ENCODE measurements at places on chromosomes 16 and 17.

- no peak for DNase-seq
Measured at GRCh38 chr16:55433030-55433429, 46.0 kb upstream of the MMP2 start.

DNA sequence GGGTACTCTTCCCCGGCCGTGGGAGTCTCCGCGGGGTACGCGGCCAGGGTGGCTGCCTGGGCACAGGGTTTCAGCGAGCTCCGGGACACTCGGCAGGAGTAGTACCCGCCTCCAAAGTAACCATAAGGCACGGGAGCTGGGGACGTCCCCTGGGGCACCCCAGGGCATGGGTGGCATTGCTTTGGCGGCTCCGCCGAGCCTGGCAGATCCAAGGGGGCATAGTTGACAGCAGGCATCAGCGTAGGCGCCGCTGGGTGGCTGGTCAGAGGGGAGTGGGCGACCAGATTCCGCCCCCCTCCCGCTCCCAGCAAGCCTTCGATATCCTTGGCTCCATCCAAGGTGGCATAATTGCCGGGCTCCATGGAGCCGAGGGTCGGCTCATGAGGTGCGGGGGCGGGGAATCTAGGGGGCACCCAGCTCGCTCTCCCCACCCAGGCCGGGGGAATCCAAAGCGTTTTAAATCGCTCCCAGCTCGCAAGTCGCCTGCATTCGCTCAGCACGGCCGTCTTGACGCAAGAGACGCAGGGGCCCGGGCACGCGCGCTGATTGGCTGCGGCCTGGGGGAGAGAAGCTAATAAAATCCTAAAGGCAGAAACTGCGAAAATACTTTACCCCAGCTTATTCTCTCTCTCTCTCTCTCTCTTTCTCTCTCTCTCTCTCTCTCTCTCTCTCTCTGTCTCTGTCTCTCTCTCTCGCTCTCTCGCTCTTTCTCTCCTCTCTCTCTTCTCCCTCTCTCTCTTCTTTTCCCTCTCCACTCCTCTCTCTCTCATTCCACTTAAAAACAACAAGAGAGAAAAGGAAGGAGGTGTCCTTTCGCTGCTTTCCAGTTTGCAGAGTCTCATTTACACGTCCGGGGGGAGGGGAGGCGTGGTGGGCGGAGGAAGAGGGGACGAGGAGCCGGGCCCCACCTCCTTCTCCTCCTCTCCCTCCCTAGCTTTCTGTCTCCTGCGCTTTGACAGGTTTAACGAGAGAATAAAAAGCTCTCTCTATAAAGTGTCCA lies at the start of gene HOXB13:
TSS of gene HOXB13 (minus strand) at position 519 of the 1,000 bp plus-strand sequence. CDS start at position 362, 157 bp downstream.
- DNase-seq = no peak

DNA sequence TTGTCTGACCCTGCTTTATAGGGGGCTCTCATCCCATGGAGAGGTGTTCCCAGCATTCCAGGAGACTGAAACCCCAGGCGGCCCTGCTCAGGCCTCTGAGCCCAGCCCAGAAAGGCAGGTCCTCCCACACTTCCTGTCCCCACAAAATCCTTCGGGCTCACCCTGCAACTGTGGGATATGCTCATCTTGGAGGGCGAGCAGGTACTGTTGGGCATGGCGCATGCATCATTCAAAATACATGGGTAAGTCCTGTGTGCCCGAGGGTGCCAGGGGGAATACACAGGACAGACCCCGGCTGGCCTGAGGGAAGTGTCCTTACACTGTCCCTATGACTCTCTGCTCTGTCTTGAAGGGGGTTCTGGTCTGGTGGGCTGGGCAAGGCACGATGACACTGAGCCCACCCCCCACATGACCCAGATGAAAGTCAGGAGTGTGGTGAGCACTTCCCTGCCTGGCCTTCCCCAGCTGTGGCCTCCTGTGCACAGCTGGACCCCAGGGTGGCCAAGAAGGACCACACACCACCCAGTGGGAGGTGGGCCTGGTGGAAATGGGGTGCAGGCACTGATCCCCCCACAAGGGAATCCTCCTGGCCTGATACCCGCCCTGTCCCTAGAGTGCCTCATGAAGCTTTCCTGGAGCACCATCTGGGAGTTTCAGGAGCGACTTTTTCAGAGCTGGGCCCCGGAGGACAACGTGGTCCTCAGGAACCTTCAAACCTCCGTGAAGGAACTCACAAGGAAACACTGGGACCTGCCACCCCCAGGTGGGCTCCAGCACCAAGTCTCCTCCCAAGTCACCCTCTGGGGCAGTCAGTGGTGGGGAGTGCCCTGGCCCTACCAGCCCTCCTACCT lies 46.7 kb downstream of the USP22 start:
- no peak for DNase-seq

DNA sequence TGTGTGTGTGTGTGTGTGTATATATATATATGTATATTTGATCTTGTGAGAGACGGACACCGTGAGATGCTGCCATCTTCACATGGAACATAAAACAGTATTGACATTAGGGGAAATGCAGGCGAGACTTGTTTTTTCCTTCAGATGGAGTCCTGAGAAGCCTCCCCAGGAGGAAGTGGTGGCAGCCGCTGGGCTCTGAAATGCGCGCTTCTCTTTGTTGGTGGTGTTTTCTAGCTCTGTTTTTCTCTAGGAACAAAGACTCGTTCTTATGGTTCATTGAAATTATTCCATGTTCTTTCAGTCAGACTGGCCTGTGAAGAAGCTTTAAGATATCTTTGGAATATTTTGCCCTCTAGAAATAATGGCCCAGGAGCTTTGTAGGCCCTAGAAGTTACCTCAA lies 32.9 kb downstream of the SNX29 start:
- DNase-seq = no peak

DNA sequence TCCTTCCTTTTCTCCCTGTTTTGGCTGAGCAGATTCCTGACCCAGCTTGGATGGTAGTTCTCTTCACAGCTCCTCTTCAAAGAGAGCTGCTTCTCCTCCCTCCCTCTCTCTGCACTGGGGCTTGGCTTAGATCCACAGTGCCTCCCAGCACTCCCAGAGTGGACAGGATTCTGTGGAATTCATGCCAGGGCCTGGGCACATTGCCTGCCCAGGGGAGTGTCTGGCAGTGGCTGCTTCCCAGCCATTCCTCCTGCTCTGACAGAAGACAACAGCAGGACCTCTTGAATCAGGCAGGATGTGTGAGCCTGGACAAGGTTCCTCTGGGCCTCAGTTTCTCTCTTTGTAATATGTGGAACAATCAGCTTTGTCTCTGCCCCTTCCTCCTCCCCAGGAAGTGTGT lies 4.5 kb upstream of the MMP28 start:
- no peak for DNase-seq

DNA sequence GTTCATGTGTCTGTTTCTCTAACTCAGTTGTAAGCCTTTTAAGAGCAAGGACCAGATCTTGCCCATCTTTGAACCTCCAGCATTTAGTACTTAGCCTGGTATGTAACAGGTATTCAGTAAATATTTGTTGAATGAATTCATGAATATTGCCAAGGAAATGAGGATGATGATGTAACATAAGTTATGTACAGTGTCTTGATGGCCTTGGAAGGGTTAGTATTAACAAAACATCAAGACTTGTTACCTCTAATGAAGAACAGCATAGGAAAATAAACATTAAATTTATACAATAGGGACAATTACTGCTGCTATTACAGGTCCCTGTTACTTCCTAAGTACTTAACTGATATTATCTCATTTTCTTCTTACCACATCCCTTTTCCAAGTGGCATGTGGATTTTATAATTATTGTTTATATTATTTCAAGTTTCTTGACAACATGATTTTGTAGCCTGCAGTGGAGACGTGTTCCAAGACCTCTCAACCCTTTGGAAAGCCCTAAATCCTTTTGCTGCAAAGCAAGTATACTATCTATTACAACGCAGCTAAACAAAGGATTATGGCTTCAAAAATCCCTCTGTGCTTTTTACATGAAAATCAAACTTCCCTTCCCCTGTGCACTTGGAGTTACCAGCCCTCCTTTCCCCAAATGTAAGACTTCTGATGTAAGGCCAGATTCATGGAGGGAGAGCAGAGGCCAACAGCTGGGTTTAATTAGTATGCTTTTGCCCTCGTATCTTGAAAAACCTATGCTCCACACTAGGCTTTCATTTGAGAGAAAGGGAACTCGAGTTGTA lies 77.4 kb upstream of the SMIM36 start:
- no peak for DNase-seq

GRCh38 chr16:10618710-10619209 lies 38.4 kb upstream of the EMP2 start:
- DNase-seq = no peak

DNA sequence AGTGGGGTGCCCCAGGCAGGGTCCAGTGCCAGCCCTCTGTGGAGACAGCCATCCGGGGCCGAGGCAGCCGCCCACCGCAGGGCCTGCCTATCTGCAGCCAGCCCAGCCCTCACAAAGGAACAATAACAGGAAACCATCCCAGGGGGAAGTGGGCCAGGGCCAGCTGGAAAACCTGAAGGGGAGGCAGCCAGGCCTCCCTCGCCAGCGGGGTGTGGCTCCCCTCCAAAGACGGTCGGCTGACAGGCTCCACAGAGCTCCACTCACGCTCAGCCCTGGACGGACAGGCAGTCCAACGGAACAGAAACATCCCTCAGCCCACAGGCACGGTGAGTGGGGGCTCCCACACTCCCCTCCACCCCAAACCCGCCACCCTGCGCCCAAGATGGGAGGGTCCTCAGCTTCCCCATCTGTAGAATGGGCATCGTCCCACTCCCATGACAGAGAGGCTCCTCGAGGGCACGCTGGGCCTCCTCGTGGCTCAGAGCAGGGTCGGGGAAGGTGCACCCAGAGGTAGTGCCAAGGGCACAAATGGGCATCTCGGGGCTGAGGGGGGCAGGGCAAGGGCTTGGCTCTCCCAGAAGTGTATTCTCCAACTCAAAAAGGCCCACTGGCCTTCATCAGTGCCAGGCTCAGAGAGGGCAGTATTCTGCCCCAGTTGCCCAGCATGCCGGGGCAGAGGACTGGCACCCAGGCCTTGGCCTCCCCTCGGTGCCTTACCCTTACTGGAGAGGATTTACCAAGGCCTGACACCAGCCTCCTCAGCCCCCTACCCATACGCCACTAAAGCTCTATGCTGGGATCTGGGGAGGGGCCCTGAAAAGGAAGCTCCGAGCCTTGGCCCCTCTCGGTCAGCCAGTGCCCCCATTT lies at the start of gene CDH5:
TSS of gene CDH5 (plus strand) at position 259 of the 867 bp plus-strand sequence. CDS start 12,647 bp downstream, outside the sequence.
- no peak for DNase-seq

DNA sequence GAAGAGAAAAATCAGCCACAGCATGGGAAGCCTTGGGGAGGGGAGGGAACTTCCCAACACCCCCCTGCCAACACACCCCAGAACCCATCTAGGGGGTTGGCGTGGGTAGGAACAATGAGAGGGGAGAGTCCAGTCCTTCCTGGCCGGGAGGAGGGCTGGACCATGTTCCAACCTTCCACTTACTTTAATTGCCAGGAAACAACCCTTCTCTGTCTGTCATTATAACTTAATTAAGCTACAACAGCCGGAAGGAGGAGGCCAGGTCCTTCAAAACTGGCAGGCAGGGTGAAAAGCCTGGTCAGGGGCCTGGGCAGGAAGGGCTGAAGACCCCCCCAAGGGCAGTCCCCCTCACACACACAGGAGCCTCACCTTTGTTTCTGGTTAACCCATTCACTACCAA lies 447.0 kb downstream of the SOX9 start:
- no peak for DNase-seq

- peak; percentile 52 for DNase-seq
Measured at GRCh38 chr16:68074850-68075555, 10.2 kb upstream of the NFATC3 start.

GRCh38 chr16:3625911-3626732 lies 14.7 kb upstream of the SLX4 start:
- no peak for DNase-seq

GRCh38 chr17:58421711-58422110 lies 4.4 kb upstream of the RNF43 start:
- no peak for DNase-seq

- no peak for DNase-seq
Measured at GRCh38 chr16:4426021-4426684, 485 bp downstream of the DNAJA3 start.

DNA sequence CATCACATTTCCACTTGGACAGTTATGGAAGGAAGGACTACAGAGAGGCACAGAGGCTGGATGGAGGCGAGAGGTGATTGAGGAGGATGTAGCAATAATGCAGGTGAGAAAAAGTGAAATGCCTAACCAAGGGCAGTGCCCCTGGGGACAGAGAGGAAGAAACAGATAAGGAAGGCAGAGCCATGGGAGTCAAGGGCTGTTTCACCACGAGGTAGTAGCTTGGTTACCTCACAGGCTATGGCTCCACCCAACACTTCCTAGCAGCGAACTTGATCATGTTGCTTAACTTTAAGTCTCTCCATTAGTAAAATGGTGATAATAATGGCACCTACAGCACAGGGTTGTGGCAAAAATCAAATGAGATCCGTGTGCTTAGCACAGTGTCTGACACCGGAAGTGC lies 83.9 kb downstream of the YPEL2 start:
- DNase-seq = no peak

- DNase-seq = no peak
Measured at GRCh38 chr16:65624666-65625065, 502.8 kb upstream of the CDH11 start.

DNA sequence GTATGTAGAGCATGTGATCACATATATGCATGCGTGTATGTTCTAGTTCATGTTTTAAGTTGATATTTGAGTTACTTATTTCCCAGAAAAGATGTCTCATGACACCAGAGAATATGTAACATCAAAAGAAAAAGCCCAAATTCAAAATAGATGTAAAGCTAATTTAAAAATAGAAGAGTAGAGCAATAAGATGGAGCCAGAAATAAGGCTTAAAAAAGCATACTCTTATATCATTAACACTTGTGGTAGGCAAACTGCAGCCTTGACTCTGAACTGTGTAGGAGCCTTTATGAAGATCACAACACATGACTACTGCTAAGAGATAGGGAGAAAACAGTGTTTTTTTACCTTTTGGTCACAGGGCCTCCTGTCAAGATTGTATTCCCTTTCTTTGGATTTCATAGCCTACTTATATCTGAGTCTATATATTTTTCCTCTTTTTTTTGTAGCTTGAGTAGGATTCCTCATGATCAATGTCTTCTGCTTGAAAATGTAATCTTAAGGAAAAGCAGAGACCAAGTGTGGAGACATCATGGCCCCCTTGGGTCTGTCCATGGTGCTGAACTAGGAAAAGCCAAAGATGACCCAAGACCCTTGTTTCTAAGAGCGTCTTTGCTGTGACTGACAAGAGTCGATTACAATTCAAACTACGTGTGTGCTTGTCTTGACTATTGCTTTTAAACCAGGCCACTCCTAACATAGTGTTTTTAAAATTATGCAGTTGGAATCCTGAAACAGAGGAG lies 390.4 kb downstream of the SHISA9 start:
- no peak for DNase-seq

GRCh38 chr17:80891397-80892018 lies 100.1 kb upstream of the CHMP6 start:
- peak; percentile 65 for DNase-seq

- no peak for DNase-seq
Measured at GRCh38 chr17:34259146-34259545, 4.1 kb downstream of the CCL2 start.

DNA sequence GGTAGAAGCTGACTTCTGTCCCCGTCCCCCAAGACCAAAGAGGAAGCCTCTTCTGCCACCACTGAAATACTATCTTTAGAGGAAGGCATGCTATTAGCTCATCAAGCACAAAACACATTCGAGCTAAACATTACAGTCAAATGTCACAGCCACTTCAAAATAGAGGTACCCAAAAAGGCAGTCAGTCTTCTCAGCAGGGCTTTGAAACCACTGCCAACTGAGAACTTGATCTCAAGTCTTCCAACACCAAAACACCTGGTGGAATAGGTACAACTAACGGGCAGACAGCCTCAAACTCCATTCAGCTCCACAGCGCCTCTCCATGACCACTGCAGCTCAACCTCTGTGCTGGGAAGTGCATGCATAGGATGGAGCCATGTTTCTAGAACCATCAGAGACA lies 36.0 kb downstream of the ZFHX3 start:
- DNase-seq = no peak

Data from T-helper 17 cell (primary cell).